Neural crest cell (in vitro differentiated cells): ENCODE measurements at places on chromosomes 3 and 15. TPM values are rescaled to one million over a fixed set of nuclear protein-coding genes. Genes with fewer than 3 reads are reported as not detected.

DNA sequence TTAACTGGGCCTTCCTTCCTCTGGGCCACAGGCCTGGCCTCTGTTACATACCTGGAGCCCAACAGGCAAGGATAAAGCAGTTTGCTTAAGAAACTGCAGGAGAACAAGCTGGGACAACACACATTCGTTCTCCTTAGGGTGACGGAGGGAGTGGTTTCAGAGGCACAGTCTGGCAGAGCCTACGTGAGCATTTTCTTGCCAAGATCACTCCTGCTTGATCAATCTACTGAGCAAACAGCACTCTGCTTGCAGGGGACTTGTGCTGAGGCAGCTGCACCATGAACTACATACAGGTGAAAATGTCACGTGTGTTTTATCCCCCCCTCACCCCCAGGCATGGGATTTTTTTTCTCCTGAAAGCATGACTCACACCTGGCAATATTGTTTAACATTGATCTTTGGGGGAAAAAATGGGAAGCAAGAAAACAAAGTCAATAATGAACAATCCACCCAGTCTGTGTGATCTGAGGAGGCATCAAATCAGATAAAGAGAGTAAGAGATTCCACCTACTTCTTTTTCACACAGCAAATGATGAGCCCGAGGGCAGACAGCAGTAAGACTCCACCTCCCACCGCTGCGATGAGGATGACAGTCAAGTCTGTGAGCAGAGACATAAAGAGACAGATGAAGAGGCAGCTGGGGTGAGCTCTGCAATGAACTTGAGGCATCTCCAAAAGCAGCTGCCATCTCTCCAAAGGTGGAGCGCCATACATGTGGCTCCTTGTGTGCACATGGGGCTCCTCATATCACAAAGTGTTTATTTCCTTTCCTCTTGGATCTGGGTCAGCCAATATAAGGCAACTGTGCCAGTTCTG is 57.4 kb downstream of the CDCP1 start:
- H3K27me3 ChIP-seq, result peaks cover 4% of the 10 kb centered on the region
- peaks cover 4% of the 10 kb centered on the region for H3K4me1 ChIP-seq
- no peak overlapping the region for H3K27ac ChIP-seq

DNA sequence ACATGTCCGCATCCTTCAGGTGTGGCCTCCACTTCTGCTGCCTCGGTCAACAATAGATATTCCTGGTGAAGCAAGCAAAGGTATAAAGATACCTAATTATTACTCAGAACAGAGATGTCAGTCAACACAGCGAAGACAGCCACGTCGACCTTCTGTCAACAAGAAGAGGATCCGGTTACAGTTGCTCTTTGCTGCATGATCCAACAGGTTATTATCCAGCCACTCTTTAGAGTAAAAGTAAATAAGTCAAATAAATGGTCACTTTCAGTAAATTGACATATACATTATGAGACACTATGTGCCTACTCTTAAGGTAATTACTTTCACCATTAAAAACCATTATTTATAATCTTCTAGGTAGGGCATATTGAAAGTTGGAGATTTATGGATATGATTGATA is 356.8 kb upstream of the ATP11B start:
- no peak for DNase-seq
- H3K27ac ChIP-seq, result no peak overlapping the region
- no peaks in the 10 kb centered on the region for H3K4me1 ChIP-seq
- no peaks in the 10 kb centered on the region for H3K36me3 ChIP-seq
- no peak overlapping the region for H3K4me3 ChIP-seq

ARPP21 gene
- 0.12 TPM in 1 of 2 replicates, not detected in the other for total RNA-seq

GRCh38 chr3:133038731-133039375 is 662 bp downstream of the TMEM108 start:
- peak; percentile 24 for DNase-seq
- H3K4me1 ChIP-seq, result peaks cover 13% of the 10 kb centered on the region
- peaks cover 69% of the 10 kb centered on the region for H3K27me3 ChIP-seq
- no peaks in the 10 kb centered on the region for H3K36me3 ChIP-seq
- H3K27ac ChIP-seq, result no peak overlapping the region
- peak overlapping the region; percentile 73 for H3K4me3 ChIP-seq

BOC gene
- 114 and 130 TPM in 2 replicates for total RNA-seq

DNA sequence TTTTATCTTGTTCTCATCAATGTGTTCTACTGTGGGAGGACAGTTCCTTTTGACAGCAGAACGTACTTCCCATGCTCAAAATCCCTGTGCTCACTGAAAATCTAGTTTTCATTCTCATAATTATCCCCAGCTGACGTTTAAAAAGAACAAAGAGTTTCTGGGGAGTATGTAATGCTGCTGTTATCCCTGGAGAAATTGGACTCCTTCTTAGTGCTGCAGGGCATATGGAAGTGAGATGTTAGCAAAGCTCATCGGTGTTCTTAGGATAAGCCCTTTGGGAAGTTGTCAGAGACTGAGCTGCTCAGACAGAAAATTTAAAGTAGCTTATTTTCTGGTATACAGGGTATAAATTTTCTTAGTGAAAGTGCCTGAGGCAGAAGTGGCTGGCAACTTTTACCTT is 66.5 kb downstream of the CDAN1 start:
- no peak overlapping the region for H3K4me3 ChIP-seq
- H3K36me3 ChIP-seq, result peaks cover 17% of the 10 kb centered on the region

DNA sequence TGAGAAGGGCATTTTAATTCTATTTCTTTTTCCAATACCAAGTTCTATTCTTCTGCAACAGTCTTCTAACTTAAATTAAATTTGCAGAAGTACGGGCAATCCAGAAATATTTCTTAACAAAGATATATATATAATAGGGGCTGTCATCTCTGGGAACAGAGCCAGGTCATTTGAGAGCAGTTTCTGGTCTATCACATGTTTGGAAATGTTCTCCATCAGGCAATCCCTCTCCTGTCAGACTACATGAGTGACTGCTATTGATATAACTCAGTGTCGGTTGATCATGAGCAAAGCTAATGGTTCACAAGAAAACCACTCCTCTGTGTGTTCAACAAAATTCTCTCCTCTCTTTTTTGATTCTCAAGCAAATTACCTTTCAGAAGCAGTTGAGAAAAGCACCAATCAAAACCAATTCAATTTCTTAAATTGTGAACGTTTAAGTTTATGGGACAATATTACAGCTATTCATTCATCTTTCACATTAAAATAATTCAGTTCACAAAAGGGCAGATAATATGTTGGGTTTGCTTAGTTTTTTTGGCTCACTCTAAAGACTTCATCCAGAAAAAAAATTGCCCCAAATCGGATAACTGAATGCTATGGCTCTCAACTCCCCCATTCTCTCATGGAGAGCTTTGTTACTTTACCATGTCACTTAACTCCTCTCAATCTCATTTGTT is 152.9 kb upstream of the TGFBR2 start:
- H3K4me3 ChIP-seq, result no peak overlapping the region
- H3K36me3 ChIP-seq, result peaks cover 10% of the 10 kb centered on the region
- H3K27ac ChIP-seq, result no peak overlapping the region
- DNase-seq, result no peak

DGKG gene
- total RNA-seq, result 0.18 TPM in 1 of 2 replicates, not detected in the other

FEZF2 gene
- 0.18 and 0.28 TPM in 2 replicates for total RNA-seq

- H3K4me3 ChIP-seq, result no peak overlapping the region
- no peak overlapping the region for H3K27ac ChIP-seq
- DNase-seq, result no peak
- H3K27me3 ChIP-seq, result no peaks in the 10 kb centered on the region
- peaks cover 5% of the 10 kb centered on the region for H3K4me1 ChIP-seq
Measured at GRCh38 chr3:25038271-25038670, 389.8 kb upstream of the RARB start.

GRCh38 chr3:50672656-50673055 is 2.1 kb upstream of the DOCK3 start:
- H3K36me3 ChIP-seq, result no peaks in the 10 kb centered on the region
- peaks cover 71% of the 10 kb centered on the region for H3K27me3 ChIP-seq
- DNase-seq, result no peak

DNA sequence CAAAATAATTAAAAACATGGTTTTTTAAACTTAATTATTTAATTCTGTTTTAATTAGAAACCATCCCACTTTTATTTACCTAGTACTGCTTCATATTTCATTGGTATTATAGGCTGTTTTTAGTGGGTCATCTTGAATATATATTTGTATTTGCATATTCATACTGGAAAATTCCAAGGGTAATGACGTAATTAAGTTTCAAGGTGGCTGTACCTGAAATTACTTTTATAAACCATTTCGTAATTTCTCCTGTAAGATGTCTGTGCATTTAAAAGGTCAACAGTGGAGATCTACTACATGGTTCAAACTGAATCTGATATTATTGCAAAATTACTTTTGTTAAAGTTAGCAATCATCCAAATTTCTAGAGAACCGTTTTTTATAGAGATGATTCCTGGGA is 133.8 kb upstream of the NAALADL2 start:
- H3K4me3 ChIP-seq, result no peak overlapping the region
- no peak overlapping the region for H3K27ac ChIP-seq
- H3K27me3 ChIP-seq, result no peaks in the 10 kb centered on the region
- no peak for DNase-seq
- no peaks in the 10 kb centered on the region for H3K4me1 ChIP-seq

DNA sequence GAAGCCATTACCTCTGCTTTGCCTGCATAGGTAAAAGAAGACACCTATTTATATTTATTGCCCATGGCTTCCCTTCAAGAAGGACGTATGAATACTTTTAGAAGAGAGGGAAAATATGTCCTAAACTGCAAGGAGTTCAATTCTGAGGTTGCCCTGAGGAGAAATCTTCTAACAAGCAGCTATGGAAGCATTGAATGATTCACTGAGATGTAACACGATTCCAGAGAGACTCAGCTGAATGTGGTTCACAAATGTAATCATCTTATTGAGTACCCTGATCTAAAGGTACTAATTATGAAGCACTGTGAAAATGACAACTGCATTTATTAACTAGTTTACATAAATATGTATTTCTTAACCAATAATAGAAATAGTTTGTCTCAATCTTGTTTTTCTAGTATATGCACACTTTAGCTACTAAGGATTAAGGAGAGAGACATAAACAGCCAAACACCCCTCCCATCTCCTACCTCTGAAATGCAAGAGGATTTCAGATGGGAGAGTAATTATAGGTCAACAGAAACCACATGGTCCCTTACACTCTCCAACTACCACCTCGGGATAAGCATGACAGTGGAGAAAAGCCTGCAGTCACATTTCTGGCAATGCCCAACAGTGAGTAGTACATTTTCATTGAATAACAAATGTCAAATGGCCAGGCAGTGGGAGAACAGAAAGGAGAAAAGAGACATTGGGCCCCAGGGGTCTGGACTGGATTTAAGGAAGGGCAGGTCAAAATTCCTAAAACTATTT is 506.2 kb upstream of the IL12A start:
- peaks cover 3% of the 10 kb centered on the region for H3K36me3 ChIP-seq
- DNase-seq, result no peak
- H3K27me3 ChIP-seq, result no peaks in the 10 kb centered on the region
- no peaks in the 10 kb centered on the region for H3K4me1 ChIP-seq
- no peak overlapping the region for H3K27ac ChIP-seq
- H3K4me3 ChIP-seq, result no peak overlapping the region

DNA sequence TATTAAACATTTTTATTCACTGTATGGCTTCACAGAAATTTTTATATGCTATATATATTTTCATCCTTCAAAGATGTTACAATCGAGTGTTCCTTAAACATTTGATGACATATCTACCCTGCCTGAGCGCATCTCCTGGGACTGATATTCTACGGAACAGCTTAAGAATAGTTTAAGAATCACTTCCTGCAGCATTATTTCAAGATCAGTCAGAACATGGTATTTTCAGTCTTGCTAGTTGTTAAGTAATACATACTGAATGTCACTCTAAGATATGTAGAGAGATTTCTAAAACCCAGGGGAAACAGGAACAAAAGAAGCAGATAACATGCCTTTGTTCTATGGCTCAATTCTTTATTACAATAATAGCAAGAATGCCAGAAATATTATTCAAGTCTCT is 8.7 kb downstream of the COL8A1 start:
- no peak for DNase-seq
- H3K4me1 ChIP-seq, result peaks cover 30% of the 10 kb centered on the region
- H3K27ac ChIP-seq, result no peak overlapping the region
- no peaks in the 10 kb centered on the region for H3K36me3 ChIP-seq
- no peak overlapping the region for H3K4me3 ChIP-seq
- H3K27me3 ChIP-seq, result peaks cover 7% of the 10 kb centered on the region

POPDC2 gene
- 2.8 and 3.8 TPM in 2 replicates for total RNA-seq

CHRFAM7A gene
- 8.7 and 12.7 TPM in 2 replicates for total RNA-seq

IQCF5 gene
- total RNA-seq, result not detected in 2 replicates

HCN4 gene
- total RNA-seq, result 4.0 and 4.1 TPM in 2 replicates

GRCh38 chr3:196273655-196274054 is 13.9 kb downstream of the PCYT1A start:
- H3K36me3 ChIP-seq, result peaks cover 17% of the 10 kb centered on the region
- no peaks in the 10 kb centered on the region for H3K27me3 ChIP-seq
- no peak for DNase-seq
- H3K4me1 ChIP-seq, result peaks cover 4% of the 10 kb centered on the region

VEPH1 gene
- total RNA-seq, result 8.0 and 8.8 TPM in 2 replicates

NDN gene
- 97.3 and 105 TPM in 2 replicates for total RNA-seq

TGM5 gene
- total RNA-seq, result not detected in 2 replicates
